ENCODE measurements at places on chromosomes 3 and 15.

GRCh38 chr3:107727102-107727501 lies 204.3 kb downstream of the BBX start:
- no peak for DNase-seq

DNA sequence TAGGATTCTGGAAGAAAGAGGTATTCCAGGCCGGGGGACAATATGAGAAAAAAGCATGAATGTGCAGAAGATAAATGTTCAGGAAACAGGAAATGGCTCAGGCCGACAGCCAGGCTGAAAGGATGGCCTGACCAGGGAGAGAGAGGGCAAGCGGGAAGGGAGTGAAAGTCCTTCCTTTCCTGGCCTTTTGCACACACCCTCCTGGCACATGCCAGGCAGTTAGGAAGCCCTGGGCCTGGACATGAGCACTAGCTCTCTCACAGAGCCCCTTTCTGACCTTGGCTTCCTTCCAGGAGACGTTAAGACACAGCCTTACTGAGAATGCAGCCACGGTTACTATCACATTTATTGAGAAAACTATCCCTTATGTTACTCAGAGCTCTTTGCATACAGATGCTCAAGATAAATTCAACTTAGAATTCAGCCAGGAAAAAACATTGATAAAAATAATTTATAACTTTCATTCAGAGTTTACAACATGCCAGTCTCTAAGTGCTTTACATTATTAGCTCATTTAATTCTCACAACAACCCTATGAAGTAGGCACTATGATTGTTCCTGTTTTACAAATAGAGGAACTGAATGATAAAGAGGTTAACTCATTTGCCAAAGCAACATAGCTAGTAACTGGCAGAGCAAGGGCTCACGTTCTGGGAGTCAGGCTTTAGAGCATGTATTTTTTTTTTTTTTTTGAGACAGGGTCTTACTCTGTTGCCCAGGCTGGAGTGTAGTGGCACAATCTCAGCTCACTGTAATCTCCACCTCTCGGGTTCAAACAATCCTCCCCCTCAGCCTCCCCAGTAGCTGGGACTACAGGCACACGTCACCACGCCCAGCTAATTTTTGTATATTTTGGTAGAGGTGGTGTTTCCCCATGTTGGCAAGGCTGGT lies 39.4 kb upstream of the SMAD3 start:
- peak; percentile 16 for DNase-seq

GRCh38 chr15:61226361-61227256 lies 2.5 kb downstream of the RORA start:
- no peak for DNase-seq

DNA sequence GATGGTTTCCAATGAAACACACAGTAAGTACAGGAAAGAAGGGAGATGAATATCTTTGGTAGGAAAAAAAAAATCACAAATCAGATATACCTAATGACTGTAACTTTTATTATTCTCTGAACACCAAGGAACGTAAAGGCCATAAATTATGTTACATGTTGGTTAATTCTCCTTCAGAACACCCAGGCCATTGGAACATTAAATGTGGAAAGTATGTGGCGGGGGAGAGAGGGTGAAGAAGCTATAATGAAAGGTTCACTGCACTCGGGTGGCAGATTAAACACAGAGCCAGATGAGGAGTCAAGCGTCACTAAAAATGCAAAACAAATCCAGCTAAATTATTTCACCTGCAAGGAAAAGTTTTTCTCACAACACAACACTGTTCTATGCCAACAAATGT lies 193.8 kb downstream of the FHIT start:
- no peak for DNase-seq

DNA sequence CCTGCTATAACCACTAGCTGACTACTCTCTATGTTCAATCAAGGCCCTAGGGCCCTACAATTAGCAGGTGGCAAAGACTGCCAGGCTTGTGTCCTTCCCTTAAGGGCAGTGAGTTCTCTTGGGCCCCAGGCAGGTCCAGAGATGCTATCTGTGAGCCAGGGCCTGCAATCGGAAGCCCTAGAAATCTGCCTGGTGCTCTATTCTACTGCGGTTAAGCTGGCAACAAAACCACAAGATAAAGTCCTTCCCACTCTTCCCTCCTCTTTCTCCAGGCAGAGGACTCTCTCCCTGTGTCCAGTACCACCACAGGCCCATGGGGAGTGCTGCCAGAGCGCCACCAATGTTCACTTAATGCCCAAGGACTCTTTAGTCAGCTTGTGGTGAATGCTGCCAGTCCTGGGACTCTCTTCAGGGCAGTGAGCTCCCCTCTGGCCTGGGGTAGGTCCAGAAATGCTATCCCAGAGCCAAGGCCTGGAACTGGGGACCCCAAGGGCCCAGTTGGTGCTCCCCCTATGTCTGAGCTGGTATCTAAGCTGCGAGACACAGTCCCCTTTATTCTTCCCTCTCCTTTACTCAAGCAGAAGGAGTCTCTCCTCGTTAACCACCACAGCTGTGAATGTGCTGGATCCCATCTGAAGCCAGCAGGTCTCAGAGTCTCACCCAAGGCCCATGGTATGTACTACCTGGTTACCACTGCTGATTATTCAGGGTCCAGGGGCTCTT lies 34.7 kb downstream of the XXYLT1 start:
- no peak for DNase-seq

GRCh38 chr3:172137287-172138192 lies 98.2 kb downstream of the FNDC3B start:
- DNase-seq = no peak

GRCh38 chr3:170524073-170524472 lies 61.8 kb downstream of the SLC7A14 start:
- no peak for DNase-seq

DNA sequence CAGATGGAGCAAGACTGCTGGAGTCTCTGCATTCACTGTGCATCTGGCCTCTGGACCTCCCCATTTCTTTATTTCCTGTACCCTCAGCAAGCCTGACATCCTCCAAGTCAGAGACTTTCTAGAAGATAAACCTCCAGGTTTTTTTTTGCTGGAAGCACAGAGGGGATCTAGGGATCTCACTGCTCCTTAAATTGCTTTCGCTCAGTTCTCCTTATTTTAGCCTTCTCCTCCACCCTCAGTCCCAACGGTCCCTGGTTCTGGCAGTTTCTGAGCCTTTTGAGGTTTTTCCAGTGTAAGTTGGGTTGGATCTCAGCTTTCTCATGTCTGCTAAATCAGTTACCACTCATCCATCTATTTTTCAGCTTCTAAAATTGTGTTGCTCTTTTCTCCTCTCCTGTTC lies 22.7 kb upstream of the CHD2 start:
- no peak for DNase-seq

DNA sequence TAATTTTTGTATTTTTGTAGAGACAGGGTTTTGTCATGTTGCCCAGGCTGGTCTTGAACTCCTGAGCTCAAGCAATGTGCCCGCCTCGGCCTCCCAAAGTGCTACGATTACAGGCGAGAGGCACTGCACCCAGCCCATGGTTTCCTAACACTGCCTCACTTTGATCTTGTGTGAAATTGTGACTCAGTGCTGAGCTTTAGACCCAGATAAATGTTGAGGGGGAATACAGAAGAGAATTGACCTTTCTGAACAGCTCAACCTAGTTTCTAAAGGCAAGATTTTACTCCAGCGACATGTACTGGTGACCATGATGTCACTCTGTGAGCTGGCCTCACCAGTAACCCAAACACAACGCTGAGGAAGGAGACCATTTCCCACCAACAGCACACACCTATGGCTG lies 73.5 kb downstream of the ATP1B3 start:
- no peak for DNase-seq

GRCh38 chr15:52183562-52184173 lies 7.5 kb downstream of the GNB5 start:
- DNase-seq = no peak

- no peak for DNase-seq
Measured at GRCh38 chr3:182583545-182583944, 209.8 kb upstream of the ATP11B start.

- no peak for DNase-seq
Measured at GRCh38 chr3:151299006-151299405, 17.6 kb downstream of the GPR87 start.

GRCh38 chr15:36527235-36528162 lies 51.9 kb upstream of the CDIN1 start:
- DNase-seq = no peak

DNA sequence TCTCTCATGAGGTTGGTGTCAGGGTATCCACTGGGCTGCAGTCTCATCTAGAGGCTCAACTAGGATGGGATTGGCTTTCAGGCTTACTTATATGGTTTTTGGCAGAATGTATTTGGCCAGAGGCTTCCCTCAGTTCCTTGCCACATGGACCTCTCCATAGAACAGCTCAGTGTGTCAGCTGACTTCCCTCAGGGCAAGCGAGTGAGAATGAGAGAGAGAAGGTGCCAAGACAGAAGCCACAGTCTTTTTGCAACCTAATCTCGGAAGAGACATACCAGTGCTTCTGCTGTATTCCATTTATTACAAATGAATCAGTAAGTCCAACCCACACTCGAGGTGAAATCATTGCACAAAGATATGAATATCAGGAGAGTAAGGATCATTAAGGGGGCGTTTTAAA lies 129.2 kb downstream of the CCNL1 start:
- no peak for DNase-seq

DNA sequence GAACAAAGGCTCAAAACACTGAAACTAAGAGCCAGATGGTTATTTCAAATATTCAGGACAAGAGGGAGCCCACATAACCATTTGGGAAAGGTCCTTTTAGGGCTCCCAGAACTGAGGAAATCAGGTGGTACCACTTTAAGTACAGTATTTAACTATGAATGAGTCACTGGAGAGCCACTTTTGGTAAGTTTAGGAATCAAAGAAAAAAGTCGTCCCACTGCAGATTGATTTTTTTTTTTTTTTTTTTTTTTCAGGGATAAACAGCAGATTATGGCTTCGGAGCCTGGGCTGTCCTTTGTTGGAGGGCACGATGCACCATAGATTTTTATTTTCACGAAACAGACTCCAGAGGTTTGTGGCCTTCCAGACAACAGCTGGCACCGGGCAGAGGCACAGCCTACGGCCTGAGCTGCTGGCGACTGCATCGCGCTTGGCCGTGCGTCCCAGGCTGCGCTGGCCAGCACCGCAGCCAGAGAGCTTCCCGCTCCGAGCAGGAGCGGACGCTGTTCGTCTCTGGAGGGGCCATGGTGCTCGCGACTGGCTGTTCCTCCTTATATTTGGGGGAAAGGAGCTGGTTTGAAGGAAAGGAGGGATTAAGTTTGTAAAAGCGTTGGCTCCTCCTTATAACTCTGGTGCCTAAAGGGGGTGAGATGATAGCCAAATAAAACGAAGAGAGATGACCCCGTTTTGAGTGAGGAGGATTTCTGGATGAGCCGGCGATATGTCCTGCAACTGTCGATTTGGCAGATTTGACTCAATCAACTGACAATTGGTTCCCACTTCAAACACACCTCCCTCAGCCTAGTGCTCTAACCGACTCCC lies 152.9 kb upstream of the GOLIM4 start:
- no peak for DNase-seq

GRCh38 chr15:57138349-57138788 lies 219.9 kb downstream of the TCF12 start:
- no peak for DNase-seq

GRCh38 chr3:182722907-182723306 lies 70.4 kb upstream of the ATP11B start:
- no peak for DNase-seq

DNA sequence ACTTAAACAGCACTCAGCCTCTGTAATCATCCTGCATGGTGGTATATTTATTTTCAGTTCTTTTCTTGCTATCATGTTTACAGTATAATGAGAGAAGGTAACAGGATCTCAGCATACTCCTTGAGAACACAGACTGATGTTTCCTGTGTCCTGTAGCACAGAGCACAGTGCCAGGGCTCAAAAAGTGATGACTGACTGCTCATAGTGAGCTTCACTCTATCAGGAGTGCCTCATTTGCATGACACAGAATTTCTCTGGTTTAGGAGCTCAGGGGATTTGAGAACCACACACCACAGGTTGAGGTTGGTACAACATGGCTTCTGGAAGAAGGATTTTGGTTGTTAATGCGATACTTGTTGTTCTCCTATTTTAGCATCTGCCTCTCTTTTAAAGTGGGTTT lies 68.5 kb upstream of the SLC2A2 start:
- DNase-seq = no peak

GRCh38 chr3:118801899-118802298 lies 232.7 kb downstream of the IGSF11 start:
- no peak for DNase-seq

- peak; percentile 69 for DNase-seq
Measured at GRCh38 chr3:197555281-197556261, at the start of gene BDH1. TSS of gene BDH1 (minus strand) at chr3:197555968. CDS start at chr3:197546443, 9,525 bp downstream.

DNA sequence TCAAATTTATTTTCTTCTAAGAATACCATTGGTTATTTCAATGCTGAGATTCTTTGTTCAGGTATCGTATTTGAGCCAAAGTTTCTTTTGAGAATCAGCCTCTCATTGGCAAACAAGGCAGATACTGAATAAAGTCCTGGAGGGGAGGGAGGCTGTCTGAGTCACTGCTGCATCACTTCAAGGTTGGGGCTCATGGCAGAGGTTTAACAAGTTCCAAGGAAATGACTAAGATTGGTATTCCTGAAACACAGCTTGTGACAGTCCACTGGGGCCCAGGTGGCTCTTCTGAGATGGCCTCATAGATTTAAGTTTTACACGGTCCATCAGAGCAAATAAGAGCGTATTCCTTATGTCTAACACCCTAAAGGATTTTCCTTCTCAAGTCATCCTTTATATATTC lies 213.8 kb upstream of the STAC start:
- no peak for DNase-seq

GRCh38 chr3:134334901-134335280 lies 39.4 kb downstream of the AMOTL2 start:
- no peak for DNase-seq

GRCh38 chr15:58010983-58011382 lies 54.5 kb downstream of the ALDH1A2 start:
- no peak for DNase-seq

DNA sequence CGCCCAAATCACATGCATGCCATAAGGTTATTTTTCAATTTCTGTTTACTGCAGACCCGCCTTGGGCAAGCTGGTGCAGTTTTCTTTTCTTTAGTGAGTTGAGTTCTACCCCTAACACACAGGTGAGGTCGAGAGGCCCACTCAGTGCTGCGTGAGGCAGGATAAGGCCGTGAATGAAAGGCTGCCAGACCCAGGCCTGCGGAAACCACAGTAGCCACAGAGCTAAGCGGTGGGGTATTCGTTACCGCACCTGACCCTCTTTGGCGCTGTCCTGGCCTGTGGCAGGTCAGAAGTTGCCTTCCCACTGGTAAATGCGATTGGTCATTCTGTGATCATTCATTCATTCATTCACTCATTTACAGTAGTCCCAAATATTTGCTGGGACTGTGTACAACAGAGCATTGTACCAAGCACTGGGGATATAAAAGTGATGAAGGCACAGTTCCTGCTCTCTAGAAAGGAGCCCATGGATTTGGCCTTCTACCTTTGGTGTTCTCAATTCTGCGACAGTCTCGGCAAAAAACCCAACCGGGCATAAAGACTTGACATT lies 144.8 kb downstream of the XXYLT1 start:
- no peak for DNase-seq

DNA sequence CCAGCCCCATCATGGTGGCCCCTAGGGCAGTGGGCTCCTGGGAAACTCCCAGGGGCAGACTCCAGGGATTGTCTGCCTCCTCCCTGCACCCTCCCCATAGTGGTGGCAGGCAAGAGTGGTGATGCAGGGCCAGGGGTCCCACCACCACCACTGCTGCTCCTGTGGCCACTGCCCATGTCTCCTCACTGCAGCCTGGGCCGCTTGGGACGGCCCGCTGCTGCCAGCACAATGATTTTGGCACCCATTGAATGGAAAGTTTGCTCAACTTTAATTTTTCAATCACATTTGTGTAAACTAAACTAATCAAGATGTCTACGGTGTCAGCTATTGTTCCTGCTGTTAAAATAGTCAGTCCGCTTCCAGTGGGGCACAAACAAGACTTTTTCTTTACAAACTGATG lies 92.1 kb upstream of the TNFSF10 start:
- DNase-seq = no peak

GRCh38 chr3:10600726-10601125 lies 95.3 kb upstream of the ATP2B2 start:
- no peak for DNase-seq
